CD4-positive, CD25-positive, alpha-beta regulatory T cell (primary cell): ENCODE measurements at places on chromosomes 3 and 15. TPM values are rescaled to one million over a fixed set of nuclear protein-coding genes. Genes with fewer than 3 reads are reported as not detected.

Gene CCDC39
- polyA plus RNA-seq = not detected

Gene ST8SIA2
- not detected for polyA plus RNA-seq

Gene PRSS50
- not detected for polyA plus RNA-seq

Gene DLEC1
- polyA plus RNA-seq = 0.09 TPM

Gene NME9
- 1.3 TPM for polyA plus RNA-seq

Gene GOLGA8H
- polyA plus RNA-seq = not detected

Gene STARD5
- polyA plus RNA-seq = 4.2 TPM

Gene DNAH12
- polyA plus RNA-seq = not detected

Gene CYP1A2
- polyA plus RNA-seq = not detected

Gene METTL6
- 16.1 TPM for polyA plus RNA-seq

Gene INKA1
- 1.0 TPM for polyA plus RNA-seq

Gene SSUH2
- not detected for polyA plus RNA-seq

Gene KIF7
- not detected for polyA plus RNA-seq

Gene C3orf85
- not detected for polyA plus RNA-seq

Gene AMIGO3
- polyA plus RNA-seq = 0.53 TPM

Gene PLIN1
- not detected for polyA plus RNA-seq

Gene BTLA
- polyA plus RNA-seq = 3.8 TPM

Gene C3orf33
- 3.5 TPM for polyA plus RNA-seq

Gene TIMP4
- polyA plus RNA-seq = not detected

Gene ENTPD3
- not detected for polyA plus RNA-seq

Gene B3GNT5
- polyA plus RNA-seq = 0.38 TPM
